ENCODE measurements at places on chromosomes 13 and 19. TPM values are rescaled to one million over a fixed set of nuclear protein-coding genes. Genes with fewer than 3 reads are reported as not detected.

The CEACAM7 gene
- not detected for total RNA-seq

The ANKLE1 gene
- total RNA-seq = 0.41 TPM

DNA sequence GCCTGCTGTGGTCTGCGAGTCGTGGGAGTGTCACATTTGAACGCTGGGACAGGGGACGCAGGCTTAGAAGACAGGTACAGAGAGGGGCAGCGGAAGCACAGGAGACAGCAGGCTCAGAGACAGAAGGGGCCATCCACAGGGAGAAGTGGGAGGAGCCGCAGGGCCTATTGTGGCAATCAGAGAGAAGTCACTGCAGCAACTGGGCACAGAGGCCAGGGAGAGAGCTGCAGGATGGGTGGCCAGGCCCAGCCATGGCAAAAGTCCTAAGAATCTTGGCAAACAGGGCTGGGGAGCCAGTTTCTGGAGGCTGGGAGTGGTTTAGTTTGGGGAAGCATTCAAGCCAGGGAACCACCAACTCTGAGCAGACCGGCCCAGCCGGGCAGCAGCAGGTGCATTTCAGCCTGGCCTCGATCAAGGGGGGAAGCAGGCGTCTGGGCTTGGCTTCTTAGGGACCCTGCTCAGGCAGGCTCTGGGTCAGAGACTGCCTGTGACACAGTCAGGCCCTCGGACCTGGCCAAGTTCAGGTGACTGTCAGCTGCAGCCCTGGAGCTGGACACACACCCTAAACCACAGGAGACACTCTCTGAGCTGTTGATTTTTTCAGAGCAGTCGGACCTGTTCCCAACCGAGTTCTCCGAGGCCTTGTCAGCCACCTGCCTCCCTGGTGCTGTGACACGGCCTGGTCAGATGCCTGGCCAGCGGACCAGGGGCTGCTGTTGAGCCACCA is 11.8 kb downstream of the SH3GL1 start:
- DNase-seq = no peak

GRCh38 chr19:54392105-54392504 is 23.2 kb upstream of the TTYH1 start:
- no peak for DNase-seq

DNA sequence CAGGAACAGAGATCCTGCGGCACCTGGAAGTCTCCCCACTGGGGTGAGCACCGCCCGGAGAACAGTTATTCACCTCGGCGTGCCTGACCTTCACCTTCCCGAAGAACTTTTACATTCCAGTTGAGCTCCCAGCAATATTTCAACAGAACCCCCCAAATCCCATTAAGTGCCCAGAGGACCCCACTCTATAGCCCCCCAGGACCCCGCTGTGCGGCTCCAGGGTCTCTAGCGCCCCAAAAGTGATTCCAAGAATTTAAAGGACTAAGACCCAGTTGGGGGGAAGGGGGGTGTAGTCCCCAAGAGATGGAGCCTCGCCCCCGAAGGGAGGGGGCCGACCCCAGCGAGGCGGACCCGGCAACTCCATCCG is 480 bp downstream of the GPR108 start:
- DNase-seq = no peak

- DNase-seq = no peak
These were observed 3.6 kb downstream of the TMEM161A start for GRCh38 chr19:19134687-19135158.

GRCh38 chr13:93222976-93223375 is 3.6 kb upstream of the GPC6 start:
- DNase-seq = no peak

GRCh38 chr19:40908976-40909375 is 26.9 kb upstream of the CYP2A7 start:
- DNase-seq = no peak

DNA sequence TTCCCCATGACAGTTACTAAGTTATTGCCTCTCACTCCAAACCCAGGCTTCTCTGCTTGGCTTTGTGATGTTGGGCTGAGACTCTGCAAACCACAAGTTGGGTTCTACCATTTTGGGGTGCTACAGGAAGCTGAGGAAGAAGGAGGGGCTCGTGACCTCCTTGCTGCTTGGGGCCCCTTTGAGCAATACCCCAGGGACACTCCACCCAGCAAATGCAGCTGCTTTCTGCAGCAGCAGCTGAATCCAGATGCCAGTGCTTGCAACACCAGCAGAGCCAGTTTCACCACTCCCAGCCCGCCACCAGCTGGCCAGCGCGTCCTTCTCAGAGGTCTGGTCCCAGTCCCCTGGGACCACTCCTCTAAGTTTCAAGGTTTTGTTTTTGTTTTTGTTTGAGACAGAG is 22.0 kb upstream of the UBAC2 start:
- DNase-seq = no peak
